ENCODE measurements at places on chromosomes 12 and 14. TPM values are rescaled to one million over a fixed set of nuclear protein-coding genes. Genes with fewer than 3 reads are reported as not detected.
A peak's percentile ranks its signal among the peaks of the same experiment; 100 is the strongest.

The ERP27 gene
- not detected for total RNA-seq

The GALNT9 gene
- total RNA-seq: not detected

The POTEM gene
- not detected for total RNA-seq

The DIO3 gene
- total RNA-seq: not detected

The BCL11B gene
- 9.6 TPM for total RNA-seq

DNA sequence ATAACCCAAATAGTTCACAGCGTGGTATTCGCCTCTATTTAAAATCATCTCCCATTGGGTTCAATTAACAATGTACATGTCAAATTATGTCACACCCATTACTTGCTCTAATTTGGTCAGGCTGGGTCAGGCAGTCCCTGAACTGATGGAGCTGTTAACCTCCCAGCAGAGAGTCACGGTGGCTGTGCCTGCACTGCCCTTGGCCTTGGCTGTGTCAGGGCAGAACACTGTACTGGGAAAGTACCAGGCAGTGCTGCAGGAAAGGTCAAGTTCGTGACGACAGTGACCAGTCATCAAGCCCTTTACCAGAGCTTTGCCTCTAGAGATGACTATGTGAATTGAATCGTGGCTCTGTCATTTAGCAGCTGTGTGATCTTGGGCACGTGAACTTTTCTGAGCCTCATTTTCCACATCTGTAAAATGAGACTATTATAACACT lies 100.0 kb downstream of the ARF6 start:
- no peak for DNase-seq

- DNase-seq: no peak
These were observed 47.1 kb downstream of the IL31 start for GRCh38 chr12:122126713-122127597.

DNA sequence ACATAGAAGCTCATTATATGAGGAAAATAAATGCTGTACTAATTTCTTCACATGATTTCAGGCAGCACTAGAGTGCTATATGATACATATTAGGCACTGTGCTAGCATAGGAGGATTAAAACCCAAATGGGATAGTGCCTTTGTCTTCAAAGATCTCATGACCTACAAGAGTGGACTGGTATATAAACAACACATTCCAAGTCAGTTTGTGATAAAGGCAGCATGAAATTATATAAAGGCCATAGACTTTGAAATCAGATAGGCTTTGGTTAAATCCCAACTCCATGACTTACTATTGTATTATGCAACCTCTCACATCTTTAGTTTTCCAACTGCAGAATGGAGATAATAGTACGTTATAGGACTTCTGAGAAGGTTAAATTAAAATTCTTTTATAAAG lies 179.7 kb downstream of the RAD51B start:
- no peak for DNase-seq

- DNase-seq: no peak
These were observed 81.7 kb upstream of the CCDC91 start for GRCh38 chr12:28108599-28108998.

DNA sequence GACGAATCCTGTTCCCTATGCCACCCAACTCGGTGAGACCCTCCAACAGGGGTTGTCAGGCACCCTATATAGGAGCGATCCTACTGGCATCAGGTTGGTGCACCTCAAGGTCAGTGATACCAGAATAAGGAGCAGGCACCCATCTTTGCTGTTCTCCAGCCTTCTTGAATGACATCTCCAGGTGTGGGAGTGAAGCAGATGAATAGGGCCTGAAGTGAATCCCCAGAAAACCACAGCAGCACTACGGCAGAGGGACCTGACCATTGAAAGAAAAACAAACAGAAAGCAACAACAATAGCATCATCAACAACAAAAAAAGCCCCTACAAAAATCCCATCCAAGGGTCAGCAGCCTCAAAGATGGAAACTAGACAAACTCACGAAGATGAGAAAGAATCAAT lies 445.2 kb upstream of the ATP2B1 start:
- DNase-seq: no peak

DNA sequence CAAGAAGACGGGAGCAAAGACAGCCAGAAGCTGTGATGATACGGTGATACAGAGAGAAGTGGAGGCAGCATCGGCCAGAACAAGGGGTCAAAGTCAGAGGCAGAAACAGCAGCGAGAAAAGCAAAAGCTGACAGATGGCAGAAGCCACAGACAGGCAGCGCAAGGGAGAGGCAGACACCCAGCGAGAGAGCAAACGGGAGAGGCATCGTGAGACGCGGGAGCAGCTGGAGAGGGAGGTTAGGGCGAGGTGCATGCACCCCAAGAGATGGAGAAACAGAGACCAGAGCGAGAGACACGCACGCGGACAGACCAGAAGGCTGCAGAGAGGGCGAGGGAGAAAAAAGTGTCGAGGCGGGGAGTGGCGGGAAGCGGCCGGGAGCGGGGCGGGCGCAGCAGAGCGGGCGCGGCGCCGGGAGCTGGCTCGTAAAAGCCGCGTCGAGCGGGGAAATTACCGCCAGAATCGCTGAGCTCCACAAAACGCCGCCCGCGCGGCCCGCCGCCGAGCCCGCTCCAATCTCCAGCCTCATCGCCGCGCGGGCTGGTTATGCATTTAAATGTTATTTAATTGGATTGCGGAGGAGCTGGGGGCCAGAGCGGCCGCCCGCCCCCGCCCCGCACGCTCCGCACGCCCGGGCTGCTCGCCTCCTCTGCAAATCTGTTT lies 15.6 kb downstream of the SMUG1 start:
- peak; percentile 52 for DNase-seq

- no peak for DNase-seq
These were observed 158.6 kb upstream of the ALG10B start for GRCh38 chr12:38157933-38158401.

GRCh38 chr12:131242741-131243496 lies 289.2 kb downstream of the ADGRD1 start:
- DNase-seq: no peak

DNA sequence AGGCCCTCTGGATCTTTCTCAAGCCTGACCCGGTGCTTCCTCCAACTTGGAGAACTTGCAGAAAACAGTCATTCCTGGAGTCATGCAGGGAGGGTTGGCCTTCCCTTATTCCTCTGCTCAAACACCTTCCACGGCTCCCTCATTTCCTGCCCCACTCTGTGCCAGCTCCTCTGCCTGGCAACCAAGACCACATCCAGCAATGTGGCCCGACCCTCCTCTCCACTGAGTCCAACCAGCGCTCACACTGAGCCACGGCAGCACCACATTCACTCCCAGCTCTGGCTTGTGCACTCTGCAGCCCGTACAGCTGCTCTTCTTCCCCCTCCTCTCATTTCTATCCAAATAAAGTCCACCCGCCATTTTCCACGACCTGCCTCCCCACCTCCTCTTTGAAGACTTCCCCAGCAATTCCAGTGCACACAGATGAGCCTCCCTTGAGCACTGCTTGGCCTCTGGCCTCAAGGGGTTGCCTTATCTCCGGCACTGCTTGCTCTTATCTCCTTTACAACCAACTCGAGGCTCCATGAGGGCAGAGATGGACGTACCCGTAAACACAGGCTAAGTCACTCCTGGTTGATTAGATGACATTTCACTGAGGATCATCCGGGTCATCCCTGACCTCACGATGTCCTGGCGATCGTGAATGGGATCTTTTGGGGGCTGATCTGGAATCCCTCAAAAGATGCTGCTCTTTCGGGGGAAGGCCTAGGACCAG lies 5.4 kb downstream of the PGF start:
- no peak for DNase-seq
